ENCODE measurements at places on chromosomes 7 and 10.

GRCh38 chr7:41975849-41976248 lies 261.2 kb downstream of the GLI3 start:
- peaks cover 64% of the 10 kb centered on the region for H3K27me3 ChIP-seq
- no peaks in the 10 kb centered on the region for H3K36me3 ChIP-seq
- no peak for DNase-seq
- H3K27ac ChIP-seq: no peak overlapping the region
- H3K4me1 ChIP-seq: no peaks in the 10 kb centered on the region

DNA sequence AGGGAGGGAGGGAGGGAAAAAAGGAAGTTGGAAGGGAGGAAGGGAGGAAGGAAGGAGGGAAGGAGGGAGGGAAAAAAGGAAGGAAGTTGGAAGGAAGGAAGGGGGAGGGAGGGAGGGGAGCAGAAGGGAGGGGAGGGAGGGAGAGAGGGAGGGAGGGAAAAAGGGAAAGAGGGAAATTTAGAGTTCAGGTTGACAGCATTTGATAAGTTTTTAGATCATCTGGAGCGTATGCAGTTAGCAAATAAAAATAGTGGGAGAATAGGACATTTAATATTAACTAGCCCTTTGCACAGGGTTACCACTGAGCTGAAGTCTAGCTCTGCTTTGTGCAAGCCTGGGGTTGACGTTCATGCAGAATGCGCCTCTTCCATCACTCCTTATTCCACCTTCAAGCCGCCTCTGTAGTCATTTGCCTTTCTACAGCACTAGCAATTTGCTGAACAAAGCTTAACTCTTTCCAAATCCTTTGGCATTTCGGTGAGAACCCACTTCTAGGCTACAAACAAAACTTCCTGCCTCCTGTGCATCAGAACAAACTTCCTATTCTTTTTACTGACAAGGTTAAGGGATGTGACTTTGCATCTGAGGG lies 8.6 kb downstream of the STRA8 start:
- no peaks in the 10 kb centered on the region for H3K36me3 ChIP-seq
- no peak overlapping the region for H3K27ac ChIP-seq
- H3K4me3 ChIP-seq: no peak overlapping the region

DNA sequence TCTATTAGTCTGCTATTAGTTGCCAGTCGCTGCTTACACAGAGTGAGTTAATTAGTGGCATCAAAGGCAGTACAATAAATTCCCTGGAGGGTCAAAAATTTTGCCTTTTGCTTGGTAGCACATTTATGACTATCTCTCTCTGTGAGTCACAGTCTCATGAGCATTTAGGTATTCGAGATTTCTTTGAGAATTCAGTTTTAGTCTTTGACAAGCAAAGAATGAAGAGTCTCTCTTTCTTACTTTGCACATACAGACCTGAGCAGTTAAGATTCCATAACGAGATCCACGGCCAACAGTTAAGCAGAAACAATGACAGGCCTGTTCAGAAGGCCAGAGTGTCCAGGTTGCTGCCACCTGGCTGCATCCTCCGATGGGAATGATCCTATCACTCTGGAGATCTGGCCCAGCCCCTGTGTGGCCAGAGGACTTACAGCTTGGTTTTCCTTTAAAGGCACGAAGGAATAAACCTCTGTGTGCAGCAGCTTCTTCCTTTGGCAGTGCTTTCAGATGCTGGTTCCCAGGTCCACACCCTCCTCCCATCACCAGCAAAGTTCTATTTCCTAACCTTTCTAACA lies 80.6 kb downstream of the GLI3 start:
- no peaks in the 10 kb centered on the region for H3K36me3 ChIP-seq
- H3K4me3 ChIP-seq: no peak overlapping the region
- H3K27ac ChIP-seq: peak overlapping the region; percentile 30
- H3K4me1 ChIP-seq: peaks cover 31% of the 10 kb centered on the region

DNA sequence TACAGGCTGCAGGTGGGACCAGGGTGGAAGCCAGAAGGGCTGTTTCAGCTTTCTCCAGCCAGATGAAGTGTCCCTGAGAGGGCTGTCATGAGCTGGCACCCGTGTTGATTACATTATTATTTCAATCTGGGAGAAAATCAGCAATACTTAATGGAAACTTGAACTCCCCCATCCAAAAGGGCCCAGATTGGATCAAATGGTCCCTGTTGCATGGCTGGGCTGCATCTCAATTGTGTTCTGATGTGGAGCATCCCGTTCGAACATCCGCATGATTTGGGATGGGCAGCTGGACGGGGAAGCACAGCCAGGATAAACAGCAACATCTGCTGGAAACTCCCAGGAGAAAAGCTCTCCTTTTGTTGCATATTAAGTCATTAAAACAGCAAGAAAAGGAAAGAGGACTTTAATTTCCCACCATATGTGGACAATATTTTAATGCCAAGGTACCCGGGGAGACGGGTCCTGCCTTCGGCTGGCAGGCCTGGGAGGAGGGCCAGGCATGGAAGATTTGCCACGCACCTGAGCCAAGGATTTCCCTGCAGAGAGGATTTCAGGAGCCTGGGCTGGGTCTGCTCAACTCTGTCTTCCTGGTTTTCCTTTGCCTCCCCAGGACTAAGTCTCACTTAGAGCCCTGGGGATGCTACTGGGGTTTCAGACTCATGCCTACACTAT lies 52.4 kb downstream of the NPTX2 start:
- no peaks in the 10 kb centered on the region for H3K36me3 ChIP-seq
- H3K4me1 ChIP-seq: no peaks in the 10 kb centered on the region
- H3K27ac ChIP-seq: no peak overlapping the region
- DNase-seq: no peak

GRCh38 chr7:119724041-119724792 lies 548.8 kb upstream of the KCND2 start:
- H3K4me1 ChIP-seq: peaks cover 16% of the 10 kb centered on the region
- DNase-seq: no peak
- peak overlapping the region; percentile 7 for H3K27ac ChIP-seq
- H3K27me3 ChIP-seq: peaks cover 3% of the 10 kb centered on the region
- H3K36me3 ChIP-seq: no peaks in the 10 kb centered on the region

- no peaks in the 10 kb centered on the region for H3K27me3 ChIP-seq
- peaks cover 2% of the 10 kb centered on the region for H3K36me3 ChIP-seq
- H3K27ac ChIP-seq: no peak overlapping the region
- no peak overlapping the region for H3K4me3 ChIP-seq
- no peak for DNase-seq
Observed at GRCh38 chr7:122652876-122653275, 46.0 kb downstream of the RNF133 start.

DNA sequence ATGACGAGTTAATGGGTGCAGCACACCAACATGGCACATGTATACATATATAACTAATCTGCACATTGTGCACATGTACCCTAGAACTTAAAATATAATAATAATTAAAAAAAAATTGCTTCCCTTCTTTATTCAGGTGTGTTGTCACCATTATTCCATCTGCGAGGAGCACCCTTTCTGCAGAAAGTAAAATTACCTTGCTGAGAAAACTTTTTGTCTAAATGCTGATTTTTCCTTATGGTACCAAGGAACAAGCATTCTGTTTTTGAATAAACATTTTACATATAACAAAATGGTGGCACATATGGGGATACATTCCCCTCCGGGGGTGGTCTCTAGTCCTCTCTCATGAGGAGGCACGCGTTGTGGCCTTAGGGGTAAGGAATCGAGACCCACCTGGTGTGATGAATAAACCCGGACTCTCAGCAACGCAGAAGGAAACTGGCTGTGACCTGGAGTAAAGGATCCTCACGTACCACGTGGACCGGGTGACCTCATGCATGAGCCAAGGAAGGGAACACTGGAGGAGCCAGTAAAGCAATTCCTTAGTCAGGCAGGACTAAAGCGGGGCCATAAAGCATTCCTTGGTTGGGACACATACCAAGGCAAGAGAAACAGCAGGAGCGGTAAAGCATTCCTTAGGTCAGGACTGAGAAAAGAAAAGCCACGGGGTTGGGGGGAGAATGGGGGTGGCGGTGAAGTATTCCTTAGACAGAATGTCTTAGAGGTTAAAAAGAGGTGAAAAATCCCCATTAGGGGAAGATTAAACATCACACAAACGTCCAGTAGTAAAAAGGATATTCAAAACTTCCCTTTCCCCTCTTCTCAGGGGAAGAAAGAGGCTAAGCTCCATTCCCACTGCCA lies 20.8 kb upstream of the OPTN start:
- H3K4me1 ChIP-seq: peaks cover 2% of the 10 kb centered on the region
- DNase-seq: no peak
- no peak overlapping the region for H3K27ac ChIP-seq
- H3K36me3 ChIP-seq: no peaks in the 10 kb centered on the region
- no peak overlapping the region for H3K4me3 ChIP-seq
- H3K27me3 ChIP-seq: peaks cover 11% of the 10 kb centered on the region

DNA sequence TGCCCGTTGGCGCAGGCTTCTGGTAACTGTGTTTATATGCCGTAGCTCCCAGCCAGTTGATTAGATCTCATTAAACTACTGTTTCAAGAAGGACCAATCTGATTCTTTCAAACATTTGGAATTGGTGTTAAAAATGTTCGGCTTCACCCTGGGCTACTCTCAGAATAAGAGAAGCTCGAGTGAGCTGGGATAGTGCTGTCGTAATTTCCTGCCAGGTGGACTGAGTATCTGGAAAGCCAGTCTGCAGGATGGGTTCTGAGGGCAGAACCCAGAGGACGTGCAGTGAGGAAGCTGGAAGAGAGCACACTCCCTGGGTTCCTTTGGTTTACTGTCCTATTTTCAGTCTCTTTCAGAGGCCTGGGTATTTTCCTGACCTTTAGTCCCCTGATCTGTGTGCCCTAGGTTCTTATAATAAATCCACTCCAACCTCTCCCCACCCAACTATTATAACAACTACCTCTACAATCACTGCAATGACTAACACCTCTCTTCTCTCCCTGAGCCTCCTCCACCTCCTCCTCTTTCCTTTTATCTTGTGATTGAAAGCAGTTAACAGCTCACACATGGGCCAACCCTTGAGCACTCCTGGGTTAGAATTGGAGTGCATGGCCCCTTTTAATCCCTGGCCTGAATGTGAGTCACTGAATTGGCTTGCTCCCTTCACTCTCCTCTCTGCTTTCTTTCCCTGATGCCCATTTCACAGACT lies 63.0 kb downstream of the AOAH start:
- DNase-seq: no peak
- H3K4me1 ChIP-seq: peaks cover 39% of the 10 kb centered on the region

- H3K4me1 ChIP-seq: peaks cover 9% of the 10 kb centered on the region
- H3K27me3 ChIP-seq: no peaks in the 10 kb centered on the region
- no peak for DNase-seq
Observed at GRCh38 chr7:111535142-111535870, 27.0 kb downstream of the IMMP2L start.

- H3K27ac ChIP-seq: no peak overlapping the region
- DNase-seq: no peak
- H3K36me3 ChIP-seq: peaks cover 11% of the 10 kb centered on the region
- no peak overlapping the region for H3K4me3 ChIP-seq
- peaks cover 16% of the 10 kb centered on the region for H3K4me1 ChIP-seq
- no peaks in the 10 kb centered on the region for H3K27me3 ChIP-seq
Observed at GRCh38 chr7:130079846-130080394, 9.6 kb downstream of the KLHDC10 start.

Measured in progenitor cell of endocrine pancreas (in vitro differentiated cells).